NCI-H524 treated with DMSO at 0.1 percent for 48 hours (cell line): ENCODE measurements at places on chromosomes 1 and 21.

DNA sequence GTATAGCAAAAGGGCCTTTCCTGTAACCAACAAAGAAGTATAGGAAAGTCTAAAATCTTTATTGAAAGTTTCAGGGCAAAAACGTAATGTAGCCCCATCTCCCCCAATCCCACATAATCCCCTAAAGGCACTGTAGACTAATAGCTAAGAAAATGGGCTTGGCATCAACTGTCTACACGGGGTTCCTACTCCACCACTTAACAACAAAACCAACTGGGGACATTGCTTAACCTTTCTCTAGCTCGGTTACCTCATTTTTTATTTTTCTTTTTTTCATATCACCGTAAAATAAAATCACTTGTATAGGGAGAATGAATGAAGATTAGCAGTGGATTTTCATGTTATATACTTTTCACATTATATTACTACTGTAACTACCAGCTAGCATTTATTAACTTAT lies 12.3 kb downstream of the MACF1 start:
- no peak for DNase-seq

DNA sequence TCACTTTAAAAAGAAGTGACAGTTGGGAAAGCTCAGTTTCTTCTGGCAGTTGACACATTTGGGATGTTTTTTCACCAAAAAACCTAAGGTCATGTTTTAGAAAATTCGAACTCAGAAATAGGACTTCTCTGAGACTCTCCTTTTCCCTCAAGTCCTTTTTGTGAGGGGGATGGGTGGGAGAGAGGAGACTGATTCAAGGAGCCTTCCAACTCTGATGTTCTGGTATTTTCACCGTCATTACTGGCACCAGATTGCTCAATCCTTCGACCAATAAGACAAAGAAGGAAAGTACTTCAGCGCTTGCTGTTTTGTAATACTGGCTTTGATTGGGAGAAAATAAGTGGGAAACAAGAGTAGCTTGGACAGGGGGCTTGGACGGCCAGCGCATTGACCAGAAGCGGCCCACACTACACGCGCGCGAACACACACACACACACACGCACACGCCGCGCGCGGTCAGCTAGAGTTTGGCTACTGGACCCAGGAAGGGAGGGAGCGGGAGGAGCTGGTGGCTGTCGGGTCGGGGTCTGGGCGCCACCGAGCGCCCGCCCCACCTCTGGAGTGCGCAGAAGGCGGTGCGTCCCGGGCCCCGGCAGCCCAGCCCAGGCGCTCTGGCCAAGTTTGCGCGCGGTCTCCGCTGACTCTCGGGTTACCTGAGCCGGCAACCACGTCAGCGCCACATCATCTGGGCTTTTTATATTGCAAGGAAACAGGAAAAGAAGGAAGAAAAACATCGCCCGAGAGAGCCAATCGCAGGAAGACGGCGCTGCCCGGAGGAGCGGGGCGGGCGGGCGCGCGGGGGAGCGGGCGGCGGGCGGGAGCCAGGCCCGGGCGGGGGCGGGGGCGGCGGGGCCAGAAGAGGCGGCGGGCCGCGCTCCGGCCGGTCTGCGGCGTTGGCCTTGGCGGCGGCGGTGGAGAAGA lies at the start of gene KCNK1:
KCNK1 (plus strand) TSS at position 855 of the 921 bp plus-strand sequence; CDS start at position 921, 66 bp downstream.
- no peak for DNase-seq

GRCh38 chr1:109801791-109802135 lies 38.0 kb upstream of the EPS8L3 start:
- DNase-seq = no peak

DNA sequence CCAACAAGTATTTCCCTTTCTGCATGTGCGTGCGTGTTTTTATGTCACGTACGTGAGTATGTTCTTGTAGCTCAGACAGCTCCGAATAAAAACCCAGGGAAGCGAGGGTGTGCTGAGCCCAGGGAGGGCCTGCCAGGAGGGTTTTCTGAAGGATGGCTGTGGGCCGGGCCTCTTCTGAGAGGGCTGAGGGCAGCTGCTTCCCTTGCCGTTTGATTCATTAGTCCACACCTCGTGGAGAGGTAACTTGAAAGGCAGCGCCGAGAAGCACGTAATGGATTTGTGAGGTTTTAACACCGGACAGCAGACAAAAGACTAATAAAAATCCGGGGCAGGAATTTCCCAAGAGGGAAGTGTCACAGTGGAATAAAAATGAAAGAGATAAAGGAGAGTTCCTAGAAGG lies 29.5 kb downstream of the CD247 start:
- no peak for DNase-seq

DNA sequence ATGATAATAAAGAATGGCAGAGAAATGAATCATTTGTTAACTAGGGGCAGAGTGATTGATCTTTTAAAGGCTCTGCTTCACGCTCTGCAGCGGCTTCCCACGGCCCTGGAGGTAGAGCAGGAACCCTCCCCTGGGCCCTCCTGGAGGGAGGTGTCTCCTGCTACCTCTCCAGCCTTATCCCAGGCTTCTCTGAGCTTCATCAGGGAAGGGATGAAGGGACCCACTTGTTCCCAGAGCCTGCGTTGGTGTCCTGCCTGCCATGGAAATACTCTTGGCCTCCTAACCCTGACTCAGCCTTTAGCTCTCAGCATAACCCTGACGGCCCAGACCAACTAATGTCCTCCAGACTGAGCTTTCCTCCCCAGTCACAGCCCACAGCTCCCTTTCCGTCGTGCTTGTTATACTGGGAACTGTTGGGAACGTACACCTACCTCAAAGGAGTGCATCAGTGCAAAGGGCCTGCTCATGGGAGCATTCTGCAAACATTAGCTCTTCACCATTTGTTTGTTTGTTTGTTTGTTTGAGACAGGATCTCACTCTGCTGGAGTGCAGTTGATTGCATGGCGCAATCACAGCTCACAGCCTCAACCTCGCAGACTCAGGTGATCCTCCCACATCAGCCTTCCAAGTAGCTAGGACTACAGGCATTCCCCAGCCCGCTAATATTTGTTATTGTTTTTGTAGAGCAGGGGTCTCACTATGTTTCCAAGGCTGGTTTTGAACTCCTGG lies 17.4 kb upstream of the HNRNPU start:
- no peak for DNase-seq
